ENCODE measurements at places on chromosomes 16 and 17.

GRCh38 chr16:13883881-13884280 lies 36.1 kb upstream of the ERCC4 start:
- no peak for DNase-seq

- DNase-seq = peak; percentile 88
Observed at GRCh38 chr17:1764284-1764683, 2.4 kb downstream of the SERPINF1 start.

DNA sequence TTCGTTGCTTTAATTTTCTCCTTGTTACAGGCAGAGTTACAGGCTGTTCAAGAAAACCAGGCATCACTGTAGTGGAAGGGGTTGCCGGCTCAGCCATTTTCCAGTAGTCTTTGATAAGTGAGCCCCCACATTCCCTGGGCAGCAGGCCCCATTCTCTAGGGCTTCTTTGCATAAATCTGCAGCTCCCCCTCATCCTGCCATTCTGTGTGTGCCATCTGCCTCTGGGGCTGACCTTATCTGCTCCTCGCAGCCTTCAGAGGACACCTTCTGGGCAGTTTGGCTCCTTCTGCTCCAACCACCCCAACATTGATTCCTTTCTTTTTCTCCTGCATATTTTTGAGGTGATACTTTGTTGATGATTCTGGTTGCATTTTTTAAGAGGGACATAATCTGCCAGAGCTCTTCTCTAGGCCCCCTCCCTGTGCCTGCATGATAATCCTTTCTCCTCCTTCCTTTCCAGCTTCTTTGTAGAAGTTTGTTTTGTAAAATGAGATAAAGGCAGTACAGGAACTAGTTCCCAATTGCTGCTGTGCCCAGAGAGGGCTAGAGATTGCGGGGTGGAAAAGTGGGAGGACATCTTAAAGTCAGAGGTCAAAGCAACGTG lies 17.1 kb downstream of the RND2 start:
- no peak for DNase-seq

DNA sequence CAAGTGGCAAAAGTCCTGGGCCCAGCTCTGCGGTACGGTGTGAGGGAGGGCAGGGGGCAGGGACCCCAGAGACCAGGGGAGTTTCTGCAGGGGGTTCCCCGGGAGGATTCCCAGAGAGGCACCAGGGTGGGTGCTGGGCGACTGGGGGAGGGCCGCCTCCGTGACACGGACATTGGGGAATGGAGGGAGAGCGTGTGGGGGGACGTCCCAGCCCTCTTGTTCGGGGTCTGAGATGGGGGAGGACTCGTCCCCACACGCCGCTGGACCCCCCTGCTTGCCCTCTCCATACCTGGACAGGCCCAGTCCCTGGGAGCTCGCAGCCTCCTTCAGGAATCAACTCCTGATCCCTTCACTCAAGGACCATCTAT lies 26.3 kb upstream of the C1QTNF8 start:
- no peak for DNase-seq

- no peak for DNase-seq
Observed at GRCh38 chr17:46141645-46142044, 51.6 kb downstream of the KANSL1 start.

DNA sequence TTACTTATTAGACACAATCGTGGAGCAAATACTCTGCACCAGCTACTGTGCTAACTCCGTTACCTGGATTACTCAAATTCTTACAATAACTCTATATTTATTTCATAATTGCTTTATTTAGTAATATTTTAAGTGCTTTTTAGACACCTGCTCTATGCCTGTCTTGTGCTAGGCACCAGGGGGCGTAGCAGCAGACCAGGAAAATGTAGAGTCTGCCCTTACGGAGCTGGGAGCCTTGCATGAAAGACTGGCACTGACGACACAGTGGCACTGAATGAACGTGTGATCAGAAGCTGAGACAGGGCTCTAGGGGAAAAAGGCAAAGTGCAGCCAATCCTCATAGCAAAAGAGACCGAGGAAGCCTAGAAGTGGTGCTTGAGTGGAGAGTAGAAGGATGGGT lies 486.5 kb downstream of the CDH13 start:
- DNase-seq = no peak

- DNase-seq = no peak
Observed at GRCh38 chr17:57465610-57466009, 209.3 kb downstream of the MSI2 start.

- no peak for DNase-seq
Observed at GRCh38 chr17:63042256-63042812, 76.3 kb downstream of the TANC2 start.

- no peak for DNase-seq
Observed at GRCh38 chr16:53355064-53355463, 79.2 kb upstream of the RBL2 start.

DNA sequence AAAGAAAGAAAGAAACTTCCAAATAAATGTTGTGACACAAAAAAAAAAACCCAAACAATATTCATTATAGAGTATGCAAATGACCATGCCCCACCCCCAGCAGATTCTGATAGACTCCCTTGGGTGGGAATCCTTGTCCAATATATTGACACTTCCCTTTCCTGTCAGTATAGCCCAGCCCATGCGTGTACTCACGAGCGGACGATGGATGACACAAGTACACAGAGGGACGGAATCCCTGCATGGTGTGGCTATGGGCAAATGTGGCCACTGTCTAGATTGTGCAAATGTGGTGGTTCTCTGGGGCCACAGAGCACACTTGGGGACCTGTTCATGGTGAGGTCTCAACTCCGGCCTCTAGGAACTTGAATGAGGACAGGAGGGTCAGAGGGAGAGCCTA lies 3.1 kb downstream of the RAB37 start:
- DNase-seq = no peak

GRCh38 chr17:16286009-16286946 lies 67.0 kb downstream of the CENPV start:
- peak; percentile 93 for DNase-seq

GRCh38 chr16:19837331-19837980 lies 47.2 kb downstream of the GPRC5B start:
- no peak for DNase-seq

DNA sequence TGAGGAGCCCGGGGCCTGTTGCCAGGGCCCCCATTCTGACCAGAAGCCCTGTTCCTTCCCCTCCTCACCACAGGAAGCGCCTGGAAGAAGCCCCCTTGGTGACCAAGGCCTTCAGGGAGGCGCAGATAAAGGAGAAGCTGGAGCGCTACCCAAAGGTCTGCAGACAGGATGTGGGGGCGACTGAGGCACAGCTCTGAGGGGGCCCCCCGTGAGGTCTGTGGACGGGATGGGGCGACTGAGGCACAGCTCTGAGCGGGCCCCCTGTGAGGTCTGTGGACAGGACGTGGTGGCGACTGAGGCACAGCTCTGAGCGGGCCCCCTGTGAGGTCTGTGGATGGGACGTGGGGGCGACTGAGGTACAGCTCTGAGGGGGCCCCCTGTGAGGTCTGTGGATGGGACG lies 13.3 kb downstream of the CENPX start:
- DNase-seq = no peak

- DNase-seq = no peak
Observed at GRCh38 chr17:79627766-79628690, 17.2 kb upstream of the RBFOX3 start.

DNA sequence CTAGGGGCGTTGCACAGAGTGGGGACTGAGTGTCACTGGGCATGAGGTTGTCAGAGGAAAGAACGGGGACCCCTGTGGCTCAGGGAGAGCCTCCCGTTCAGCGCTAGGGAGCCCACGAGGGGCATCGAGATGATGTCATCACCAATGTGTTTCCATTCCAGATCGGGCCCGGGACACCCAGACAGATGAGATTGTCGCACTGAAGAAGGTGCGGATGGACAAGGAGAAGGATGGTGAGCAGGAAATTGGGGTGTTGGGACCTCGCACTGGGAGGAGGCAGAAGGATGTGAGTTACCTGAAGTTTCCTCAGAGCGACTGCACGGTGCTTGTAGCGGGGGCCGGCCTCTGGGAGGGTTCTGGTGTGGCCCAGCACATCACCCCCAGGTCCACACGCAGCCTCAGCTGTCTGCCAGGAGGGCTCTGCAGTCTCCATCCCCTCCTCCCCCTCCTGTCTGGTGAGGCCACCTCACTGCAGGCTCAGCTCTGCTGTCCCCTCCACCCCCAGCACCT lies 4.0 kb downstream of the CDK10 start:
- DNase-seq = no peak

GRCh38 chr16:9610727-9611126 lies 519.3 kb downstream of the HAPSTR1 start:
- DNase-seq = no peak

GRCh38 chr17:37182786-37183465 lies 192.9 kb upstream of the C17orf78 start:
- peak; percentile 4 for DNase-seq

DNA sequence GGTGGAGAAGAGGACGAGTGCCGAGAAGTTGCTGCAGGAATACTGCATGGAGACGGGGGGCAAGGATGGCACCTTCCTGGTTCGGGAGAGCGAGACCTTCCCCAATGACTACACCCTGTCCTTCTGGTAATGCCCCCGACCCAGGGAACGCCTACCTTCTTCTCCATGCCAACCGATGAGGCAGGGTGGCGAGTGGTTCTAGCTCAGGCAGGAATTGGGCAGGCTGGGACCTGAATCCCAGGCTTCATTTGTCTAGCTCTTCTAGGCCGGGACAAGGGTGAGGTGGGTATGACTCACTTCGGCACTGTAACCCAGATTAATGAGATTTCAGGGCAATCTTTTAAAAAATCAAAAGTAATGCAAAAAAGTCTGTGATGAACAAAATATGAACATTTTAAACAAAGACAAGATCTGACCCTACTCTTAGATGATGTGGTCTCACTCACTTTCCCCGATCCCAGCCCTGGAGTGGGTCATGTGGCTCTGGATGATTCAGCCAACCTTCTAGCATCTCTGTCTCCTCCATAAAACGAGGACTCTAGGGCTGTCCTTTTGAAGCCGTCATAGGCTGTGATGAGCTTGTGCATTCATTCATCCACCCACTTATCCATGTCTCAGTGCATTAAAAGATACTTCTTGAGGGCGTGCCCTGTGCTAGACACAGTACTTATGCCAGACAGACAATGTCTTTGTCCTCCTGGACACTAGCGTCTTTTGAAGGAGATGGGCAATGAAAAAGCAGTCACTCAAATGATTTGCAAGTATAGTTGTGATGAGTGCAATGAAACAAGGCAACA lies 102.6 kb downstream of the SDR42E1 start:
- DNase-seq = peak; percentile 91

DNA sequence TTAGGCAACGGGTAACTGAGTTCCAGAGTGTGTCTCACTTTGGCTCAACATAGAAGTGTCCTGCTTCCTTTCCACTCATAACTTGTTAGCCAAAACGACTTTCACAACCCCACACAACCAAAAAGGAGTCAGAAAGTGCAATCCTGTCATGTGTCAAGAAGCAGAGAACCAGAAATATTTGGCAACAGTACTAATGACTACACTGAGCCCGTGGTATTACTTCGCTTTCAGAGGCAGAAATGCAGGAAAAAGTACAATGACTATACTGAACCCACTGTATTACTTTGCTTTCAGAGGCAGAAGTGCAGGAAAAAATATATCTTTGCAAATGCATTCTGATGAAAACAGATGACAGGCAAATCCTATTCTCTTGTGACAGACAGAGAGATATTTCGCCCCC lies 484.6 kb downstream of the KIF2B start:
- DNase-seq = peak; percentile 41

DNA sequence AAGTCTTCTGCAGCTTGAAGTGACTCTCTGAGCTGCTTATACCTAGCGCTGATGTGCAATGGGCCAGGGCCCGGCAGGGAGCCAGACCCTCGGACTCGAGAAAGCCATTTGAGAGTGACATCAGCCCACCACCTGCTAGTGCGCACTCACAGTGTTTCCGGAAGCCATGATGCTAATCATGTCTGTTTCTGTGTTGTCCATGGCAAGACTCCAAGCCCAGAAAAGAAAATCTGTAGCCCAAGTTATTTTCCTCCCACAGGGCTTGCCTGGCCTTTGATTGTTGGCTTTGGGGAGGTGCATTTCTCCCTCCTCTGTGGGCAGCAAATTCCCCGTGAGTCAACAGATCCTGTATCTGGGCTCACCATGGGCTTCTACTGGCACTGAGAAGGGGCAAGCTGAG lies 1.8 kb upstream of the CDRT4 start:
- DNase-seq = no peak

- peak; percentile 78 for DNase-seq
Observed at GRCh38 chr16:3027983-3028715, 4.3 kb downstream of the THOC6 start.

- no peak for DNase-seq
Observed at GRCh38 chr16:77062878-77063675, 127.9 kb upstream of the MON1B start.

GRCh38 chr17:16418685-16419068 lies 3.3 kb downstream of the TRPV2 start:
- DNase-seq = peak; percentile 24

GRCh38 chr17:7217113-7217987 lies 2.3 kb downstream of the DLG4 start:
- no peak for DNase-seq

DNA sequence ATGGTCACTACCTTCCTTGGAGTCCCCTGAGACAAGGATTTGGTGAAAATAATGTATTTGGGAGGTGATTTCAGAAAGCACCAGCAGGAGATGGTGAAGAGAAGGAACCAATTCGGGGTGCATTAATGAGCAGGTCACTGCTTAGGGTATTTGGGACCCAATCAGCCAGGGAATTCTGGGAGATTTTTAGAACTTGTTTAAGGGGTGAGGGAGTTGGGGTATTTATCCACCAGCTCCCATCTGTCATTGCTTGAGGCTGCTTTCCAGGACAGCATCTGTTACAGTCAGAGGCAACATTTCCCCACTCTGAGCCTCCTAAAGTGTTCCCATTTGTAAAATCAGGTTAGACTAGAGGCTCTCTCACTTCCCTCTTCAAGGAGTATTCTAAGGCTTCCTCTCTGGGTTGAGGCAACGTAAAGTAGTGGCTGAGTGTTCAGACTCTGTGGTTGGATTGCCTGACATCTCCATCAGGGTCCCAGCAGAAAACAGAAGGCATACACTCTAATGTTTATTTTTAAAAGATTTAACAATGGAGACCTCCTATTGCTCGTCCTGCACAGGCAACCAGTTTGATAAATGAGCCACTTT lies 60.9 kb downstream of the CLEC19A start:
- DNase-seq = no peak

DNA sequence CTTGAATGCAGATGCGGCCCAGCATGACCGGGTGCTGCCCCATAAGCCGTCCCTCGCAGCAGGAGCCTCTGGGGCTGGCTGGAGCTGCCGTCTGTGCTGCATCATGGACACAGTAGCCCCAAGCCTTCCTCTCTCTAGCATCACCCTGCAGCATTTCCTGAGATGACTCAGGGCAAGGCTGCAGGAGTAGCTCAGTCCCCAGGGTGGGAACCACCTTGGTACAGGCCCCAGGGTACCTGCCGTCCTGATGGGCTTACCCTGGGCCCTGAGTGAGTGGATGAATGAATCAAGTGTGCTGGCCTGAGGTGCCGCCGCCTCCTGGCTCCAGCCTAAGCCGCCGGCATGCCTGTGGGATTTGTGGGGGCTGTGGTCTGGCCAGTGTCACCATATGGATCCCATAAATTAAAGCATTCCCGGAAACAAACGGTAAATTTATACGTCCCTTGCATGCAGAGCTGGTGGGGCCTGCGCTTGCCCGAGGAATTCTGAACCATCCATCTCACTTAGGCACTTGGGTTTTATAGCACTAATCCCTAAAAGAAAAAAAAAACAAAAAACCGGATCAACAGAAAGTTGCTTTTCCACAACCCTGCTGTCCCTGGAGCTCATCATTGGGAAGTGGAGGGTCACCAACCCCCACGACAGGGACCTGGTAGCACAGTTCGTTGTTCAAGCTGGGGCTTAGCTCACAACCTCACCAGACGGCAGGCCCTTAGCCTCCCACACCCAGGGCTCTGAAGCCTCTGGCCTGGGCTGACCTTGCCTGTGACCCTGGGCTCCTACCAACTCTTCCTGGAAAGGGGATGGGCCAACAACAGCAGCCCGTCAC lies 242.6 kb upstream of the CIBAR2 start:
- DNase-seq = peak; percentile 87

Data from mammary epithelial cell (primary cell).